ENCODE measurements at places on chromosomes 2 and 18.

DNA sequence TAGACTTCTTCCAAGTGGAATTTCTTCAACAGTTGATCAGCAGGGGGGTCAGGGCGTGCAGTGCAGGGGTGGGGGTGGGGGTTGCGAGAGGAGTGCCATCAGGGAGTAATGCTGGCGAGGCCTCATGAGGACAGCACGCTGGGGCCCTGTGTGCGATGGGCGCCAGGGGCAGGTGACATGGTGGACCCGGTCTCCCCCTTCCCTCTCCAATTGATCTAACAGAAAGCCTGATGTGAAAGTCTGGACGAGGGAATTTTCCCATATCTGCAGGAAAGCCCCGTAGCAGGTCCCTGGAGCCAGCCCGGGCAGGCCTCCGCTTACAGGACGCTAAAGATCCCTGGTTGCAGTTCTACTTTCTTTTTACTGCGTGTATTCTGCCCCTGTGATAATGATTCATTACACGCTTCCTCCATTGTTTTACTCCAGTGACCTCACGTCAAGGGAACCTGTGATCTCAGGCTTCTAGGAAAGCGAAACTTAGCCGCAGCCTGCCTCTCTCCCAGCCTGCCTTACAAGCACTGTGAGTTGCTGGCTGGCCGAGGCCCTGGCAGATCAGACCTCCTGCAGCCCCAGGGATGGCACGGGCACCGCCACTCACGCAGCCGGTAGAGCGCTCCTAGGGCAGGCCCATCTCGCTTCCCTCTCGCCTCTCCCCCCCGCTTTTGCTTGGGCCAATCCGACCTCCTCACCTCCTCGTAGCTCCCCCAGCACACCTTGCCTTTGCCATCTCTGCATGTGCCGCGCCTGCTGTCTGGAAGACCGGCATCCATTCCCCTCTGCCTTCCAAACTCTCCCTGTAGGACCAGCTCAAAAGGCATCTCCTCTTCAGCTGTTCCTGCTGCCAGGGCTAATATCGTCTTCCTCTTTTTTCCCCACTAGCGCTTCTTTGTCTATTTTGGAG is 19.2 kb downstream of the NEURL3 start:
- DNase-seq = no peak

GRCh38 chr2:58860586-58860985 is 619.5 kb upstream of the FANCL start:
- no peak for DNase-seq

DNA sequence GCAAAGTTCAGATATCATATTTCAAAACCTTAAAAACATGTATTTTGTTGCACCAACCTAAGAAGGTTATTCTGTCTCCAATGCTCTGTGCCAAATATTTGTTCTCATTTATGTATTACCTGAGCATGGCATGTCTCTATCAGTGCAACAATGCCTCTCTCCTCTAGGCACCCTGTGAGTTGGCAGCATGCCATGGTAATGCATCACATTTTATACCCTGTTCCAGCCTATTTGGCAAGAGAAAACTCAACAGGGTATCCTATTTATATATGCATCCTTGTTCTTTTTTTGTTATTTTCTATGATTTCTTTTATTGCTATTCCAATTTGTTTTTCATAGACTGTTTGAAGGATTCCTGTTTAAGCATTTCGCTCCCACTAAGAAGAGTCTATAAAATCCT is 126.3 kb upstream of the NRXN1 start:
- DNase-seq = no peak

- no peak for DNase-seq
Measured at GRCh38 chr2:197076652-197077051, 150.1 kb upstream of the PGAP1 start.

GRCh38 chr2:10632230-10632629 is 57.5 kb downstream of the NOL10 start:
- no peak for DNase-seq

GRCh38 chr2:20880221-20880771 is 57.4 kb upstream of the LDAH start:
- no peak for DNase-seq

DNA sequence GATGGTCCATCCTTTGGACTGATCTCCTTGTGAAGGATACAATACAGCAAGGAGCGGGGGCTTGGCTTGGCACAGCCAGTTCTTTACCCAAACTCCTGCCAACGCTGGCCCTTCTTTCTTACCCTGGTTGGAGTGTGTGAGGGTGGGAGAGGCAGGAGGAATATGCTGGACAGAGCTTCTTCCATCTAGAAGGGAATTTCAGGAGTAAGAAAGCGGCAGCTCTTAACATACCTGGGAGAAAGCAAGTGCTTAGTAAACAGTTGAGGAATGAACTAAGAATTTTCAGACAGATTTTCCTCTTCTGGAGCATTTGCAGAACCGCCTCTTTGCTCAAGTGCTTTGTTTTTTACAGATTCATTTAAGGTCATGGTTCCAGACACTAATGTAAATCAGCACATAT is 72.8 kb downstream of the NEDD4L start:
- no peak for DNase-seq

DNA sequence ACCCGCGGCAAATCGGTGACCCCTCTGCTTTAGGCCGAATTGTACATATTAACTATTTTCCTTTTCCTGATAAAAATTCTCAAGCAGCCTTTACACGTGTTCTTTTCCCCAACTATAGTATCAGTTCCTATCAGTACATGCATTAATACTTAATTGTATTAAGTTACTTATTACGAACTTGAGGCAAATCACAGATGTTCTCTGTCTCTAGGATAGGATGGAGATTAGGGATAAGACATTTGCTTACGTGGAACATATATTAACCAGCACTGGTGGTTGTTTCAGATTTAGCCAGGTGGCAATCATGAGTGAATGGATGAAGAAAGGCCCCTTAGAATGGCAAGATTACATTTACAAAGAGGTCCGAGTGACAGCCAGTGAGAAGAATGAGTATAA is 675 bp downstream of the GEMIN6 start:
- DNase-seq = no peak
